ENCODE measurements at places on chromosomes 16 and 17.

- DNase-seq, result no peak
Observed at GRCh38 chr16:55393991-55394390, 70.0 kb downstream of the IRX6 start.

DNA sequence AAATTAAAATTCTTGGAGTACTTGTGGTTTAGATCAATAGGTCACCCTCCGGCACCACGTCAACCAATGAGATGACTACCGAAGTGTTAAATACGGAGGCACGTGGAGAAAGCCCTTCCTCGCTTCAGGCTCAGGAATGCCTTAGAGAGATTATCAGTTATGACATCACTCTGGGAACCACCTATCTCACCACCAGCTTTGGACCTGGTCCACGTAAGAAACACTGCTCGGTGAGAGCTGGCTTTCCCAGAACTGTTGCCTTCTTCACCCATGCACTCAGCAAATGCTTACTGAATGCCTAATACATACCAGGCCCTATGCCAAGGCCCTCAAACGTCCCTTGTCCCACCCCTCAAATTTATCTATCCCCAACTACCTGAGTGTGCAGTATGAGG is 71.3 kb downstream of the SMG6 start:
- no peak for DNase-seq

DNA sequence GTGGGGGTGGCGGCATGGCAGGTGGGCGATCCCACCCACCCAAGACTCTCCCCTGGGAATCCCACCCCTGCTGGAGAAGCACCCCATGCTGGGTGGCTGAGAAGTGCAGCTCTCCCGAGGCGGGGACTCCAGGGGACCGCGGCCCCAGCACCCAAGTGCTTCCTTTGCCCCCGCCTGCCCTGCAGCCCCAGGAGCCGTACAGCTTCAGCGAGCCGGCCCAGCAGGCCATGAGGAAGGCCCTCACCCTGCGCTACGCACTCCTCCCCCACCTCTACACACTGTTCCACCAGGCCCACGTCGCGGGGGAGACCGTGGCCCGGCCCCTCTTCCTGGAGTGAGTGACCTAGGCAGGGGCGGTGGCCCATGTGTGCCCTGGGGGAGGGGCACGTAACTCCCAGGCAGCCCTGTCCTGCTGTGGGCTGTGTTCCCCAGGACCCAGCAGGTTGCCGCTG is 11.7 kb downstream of the GAA start:
- no peak for DNase-seq

GRCh38 chr16:10367616-10368188 is 18.2 kb upstream of the ATF7IP2 start:
- no peak for DNase-seq

DNA sequence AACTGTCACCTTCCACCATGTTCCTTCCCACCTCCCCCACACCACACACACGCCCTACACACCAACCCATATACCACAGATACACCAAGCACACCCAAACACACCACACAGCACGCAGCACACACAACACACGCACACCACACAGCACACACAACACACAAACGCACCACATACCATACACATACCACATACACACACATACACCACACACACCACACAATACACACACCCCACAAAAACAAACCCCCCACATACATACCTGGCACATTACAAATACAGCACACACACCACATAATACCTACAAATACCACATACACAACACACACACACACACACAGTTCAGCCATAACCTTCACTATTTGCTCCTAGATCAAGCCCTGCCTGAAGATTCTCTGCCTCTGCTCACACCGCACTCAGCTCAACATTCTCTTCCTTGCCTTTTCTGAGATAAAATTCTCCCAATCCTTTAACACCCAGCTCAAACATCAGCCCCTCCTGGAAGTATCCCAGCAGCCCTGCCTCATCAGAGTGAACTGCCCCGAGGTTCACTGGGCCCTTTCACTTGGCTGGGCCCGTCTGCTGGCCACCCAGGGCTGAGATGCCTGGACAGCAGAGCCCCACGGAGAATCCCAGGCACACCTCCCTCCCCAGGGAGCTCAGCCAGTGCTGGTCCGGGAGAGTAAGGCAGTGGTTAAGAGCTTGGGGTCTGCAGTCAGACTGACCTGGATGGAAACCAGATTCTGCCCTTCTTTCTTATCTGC is 31.9 kb upstream of the CPNE2 start:
- DNase-seq, result no peak

- no peak for DNase-seq
Observed at GRCh38 chr16:19848756-19849155, 35.9 kb downstream of the GPRC5B start.

GRCh38 chr16:80655751-80656150 is 115.0 kb downstream of the DYNLRB2 start:
- DNase-seq, result no peak

- DNase-seq, result peak; percentile 39
Observed at GRCh38 chr17:83031321-83031945, 48.0 kb upstream of the METRNL start.

DNA sequence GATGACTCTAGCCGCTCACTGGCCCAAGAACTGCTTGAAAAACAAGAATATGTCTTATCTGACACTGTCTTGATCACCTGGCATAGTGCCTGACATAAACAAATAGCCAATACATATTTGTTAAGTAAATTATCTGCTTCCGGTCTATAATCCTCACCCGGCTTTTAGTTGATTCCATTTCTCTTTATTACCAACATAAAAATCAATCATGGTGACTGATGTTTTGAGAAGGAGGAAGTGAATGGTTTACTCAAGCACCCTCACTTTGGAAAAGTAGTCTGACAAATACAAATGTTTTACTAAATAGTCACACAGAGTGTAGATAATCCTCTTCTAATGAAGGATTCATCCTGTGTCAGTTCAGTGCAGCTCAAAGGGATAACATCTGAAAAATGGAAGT is 47.0 kb downstream of the SKAP1 start:
- no peak for DNase-seq

GRCh38 chr16:4371357-4372000 is at the start of gene VASN:
Gene VASN, plus strand, starts transcription at chr16:4371848. Its CDS starts 9,030 bp downstream, at chr16:4380878.
- peak; percentile 90 for DNase-seq

DNA sequence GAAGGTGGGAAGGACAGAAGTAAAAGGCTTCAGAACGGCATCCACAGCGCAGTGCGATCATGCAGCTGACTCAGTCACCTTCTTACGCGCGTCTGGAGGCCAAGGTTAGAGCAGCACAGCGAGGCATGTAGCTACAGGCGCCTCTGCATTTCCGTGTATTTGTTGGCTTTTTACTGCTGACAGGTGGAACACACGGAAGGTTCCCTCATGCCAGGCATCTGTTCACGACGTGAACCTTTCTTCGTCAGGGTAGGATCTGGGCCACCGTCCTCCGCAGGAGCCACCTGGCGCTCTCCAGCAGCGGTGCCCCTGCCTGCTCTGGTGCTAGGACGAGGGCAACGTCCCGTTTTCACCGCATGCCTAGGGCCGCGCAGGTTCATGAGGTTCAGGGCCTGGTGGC is 15.3 kb downstream of the TMEM204 start:
- DNase-seq, result no peak

- no peak for DNase-seq
Observed at GRCh38 chr16:52256310-52257078, 290.4 kb downstream of the TOX3 start.

DNA sequence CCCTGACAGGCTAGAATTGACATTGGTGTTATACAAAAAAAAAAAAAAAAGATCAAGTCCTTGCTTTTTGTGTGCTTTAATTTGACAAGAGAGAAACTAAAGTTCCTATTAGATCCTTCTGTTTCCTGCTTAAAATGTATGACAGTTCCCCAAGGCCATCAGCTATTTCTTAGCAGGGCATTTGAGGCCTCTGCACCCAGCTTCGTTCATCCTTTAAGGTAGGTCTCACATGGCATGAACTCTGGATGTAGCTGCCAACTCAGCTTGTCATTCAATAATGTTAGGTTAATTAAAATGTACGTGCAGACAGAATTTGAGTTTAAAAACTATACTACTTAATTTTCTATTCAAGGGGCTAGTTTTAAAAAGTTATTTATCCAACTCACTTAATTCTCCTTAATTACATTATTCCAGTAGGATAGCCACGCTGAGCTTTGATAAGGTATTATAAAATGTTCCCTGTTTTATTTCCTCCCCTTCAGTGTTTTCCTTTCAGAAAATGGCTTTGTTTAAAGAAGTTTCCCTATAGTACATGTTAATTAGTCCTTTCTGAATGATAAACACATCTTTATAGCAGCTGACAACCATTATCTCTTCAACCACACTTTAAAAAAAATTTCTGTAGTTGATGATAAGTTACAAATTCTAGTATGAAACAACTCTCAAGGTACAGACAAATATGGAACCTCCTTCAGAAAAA is 1.2 kb upstream of the RFFL start:
- DNase-seq, result no peak

- DNase-seq, result no peak
Observed at GRCh38 chr16:82185012-82185411, 15.0 kb upstream of the MPHOSPH6 start.

GRCh38 chr16:28193530-28194423 is 18.0 kb downstream of the XPO6 start:
- DNase-seq, result no peak

DNA sequence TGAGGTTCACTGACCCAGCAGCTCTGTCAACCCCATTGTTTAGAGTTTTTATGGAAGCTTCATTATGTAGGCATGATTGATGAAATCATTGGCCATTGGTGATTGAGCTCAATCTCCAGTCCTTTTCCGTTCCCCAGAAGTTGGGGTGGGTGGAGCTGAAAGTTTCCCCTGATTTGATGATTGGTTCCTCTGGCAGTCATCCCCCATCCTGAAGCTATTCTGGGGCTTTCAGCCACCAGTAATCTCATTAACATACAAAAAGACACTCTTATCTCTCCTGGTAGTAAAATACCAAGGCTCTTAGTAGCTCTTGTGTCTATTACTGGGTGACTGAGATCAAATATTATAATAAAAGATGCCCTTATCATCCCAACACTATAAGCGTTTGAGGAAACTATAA is 67.1 kb downstream of the TANC2 start:
- no peak for DNase-seq

- DNase-seq, result peak; percentile 41
Observed at GRCh38 chr17:5138616-5139457, 23.0 kb downstream of the USP6 start.

DNA sequence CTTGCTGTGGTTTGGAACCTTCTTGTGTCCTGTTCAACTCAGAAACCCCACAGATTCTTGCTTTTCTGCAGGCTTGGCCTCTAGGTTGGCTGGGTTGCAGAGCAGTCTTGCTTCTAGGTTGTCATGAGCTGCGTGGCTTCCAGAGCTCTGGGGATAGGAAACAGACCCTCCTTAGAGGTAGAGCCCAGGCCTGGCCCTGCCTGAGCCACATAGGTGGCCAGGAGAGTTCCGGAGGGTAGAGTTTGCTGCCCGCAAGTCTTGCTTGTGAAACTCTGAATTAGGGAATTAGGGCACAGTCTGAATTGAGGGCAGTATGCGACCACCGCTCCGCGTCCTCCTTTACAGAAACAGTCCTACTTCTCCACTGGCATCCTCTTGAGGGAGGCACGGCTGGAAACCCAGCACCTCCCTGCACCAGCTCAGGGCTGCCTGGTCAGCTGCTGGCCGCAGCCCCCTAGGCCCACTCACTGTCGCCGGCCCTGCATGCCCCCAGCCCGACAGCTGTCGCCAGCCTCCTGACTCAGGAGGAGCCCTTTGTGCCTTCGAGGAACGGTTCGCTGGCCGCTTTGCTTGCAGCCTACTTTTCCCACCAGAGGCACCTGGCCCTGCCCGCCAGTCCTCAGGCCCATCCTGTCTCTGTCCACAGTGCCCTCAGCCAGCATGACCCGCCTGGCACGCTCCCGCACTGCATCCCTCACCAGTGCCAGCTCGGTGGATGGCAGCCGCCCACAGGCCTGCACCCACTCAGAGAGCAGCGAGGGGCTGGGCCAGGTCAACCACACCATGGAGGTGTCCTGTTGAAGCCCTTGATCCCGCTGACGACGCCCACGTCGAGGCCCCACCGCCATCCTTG is 4.3 kb upstream of the SETD6 start:
- DNase-seq, result peak; percentile 45

DNA sequence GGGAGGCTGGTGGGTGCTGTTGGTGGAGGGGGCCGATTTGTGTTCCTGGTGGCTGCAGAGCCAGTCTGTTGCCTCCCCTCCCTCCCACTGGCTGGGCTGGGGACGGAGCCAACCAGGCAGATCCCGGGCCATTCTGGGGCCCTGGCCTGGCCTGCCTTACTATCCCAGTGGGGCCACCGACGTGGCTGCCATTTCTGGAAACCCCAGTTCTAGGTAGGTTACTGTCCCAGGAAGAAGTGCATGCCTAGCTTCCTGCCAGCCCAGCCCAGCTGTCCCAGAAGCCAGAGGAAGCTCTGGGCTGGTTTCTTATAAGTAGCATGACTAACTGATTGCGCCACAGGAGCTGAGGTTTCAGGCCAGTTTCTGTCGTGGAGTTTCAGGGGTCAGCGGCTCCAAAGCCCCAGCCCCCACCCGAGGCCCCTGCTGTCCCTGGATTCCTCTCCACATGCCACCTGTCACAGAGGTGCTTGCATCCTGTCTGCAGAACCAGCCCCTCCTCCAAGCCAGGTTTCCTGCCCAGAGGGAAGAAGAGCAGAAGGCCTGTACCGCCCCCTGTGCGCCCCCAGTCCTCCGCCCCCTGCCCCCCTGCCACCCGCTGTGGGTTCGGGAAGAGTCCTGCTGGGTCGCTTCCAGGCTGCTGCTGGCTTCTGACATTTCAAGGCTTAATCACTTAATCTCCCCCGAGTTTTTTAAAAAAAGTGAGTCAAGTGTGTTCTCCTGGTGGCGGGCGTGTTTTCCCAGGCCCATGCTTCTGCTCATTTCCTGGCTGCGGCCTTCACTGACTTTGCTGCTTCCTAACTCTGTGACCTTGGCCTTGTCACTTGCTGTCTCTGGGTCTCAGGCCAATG is 13.2 kb downstream of the IL4R start:
- peak; percentile 82 for DNase-seq

GRCh38 chr16:84454611-84455010 is 49.8 kb downstream of the MEAK7 start:
- no peak for DNase-seq

- no peak for DNase-seq
Observed at GRCh38 chr17:68621065-68621464, 19.9 kb upstream of the FAM20A start.

DNA sequence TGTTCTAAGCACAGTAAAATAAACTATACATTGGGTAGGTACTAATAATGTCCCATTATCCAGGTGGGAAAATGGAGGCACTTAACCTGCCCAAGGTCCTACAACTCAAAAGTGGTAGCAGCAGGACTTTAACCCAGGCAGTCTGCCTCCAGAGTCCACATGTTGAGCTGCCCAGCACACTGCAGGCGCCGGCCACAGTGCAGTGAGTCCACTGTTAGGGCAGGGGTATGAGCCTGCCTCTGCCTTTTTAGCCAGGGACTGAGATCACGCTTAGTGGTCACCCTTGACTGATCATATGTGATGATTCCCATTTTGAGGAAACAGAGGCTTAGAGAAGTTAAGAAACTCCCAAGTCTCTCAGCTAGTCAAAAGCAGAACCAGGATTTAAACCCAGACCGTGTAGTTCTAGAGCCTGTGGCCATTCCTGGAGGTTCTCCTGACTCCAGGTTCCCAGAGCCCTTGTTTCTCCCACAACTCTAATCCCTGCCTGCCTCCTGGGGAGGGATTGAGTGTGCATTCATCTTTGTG is 8.4 kb downstream of the CES1 start:
- DNase-seq, result no peak

GRCh38 chr17:10114931-10115535 is 83.4 kb downstream of the GAS7 start:
- DNase-seq, result no peak
